Left cardiac atrium (tissue), 4 donors: ENCODE measurements at places on chromosomes 3 and 15. TPM values are rescaled to one million over a fixed set of nuclear protein-coding genes. Genes with fewer than 3 reads are reported as not detected.

GRCh38 chr3:117734496-117734895 is 1024.9 kb downstream of the TUSC7 start:
- DNase-seq, result no peak

DNA sequence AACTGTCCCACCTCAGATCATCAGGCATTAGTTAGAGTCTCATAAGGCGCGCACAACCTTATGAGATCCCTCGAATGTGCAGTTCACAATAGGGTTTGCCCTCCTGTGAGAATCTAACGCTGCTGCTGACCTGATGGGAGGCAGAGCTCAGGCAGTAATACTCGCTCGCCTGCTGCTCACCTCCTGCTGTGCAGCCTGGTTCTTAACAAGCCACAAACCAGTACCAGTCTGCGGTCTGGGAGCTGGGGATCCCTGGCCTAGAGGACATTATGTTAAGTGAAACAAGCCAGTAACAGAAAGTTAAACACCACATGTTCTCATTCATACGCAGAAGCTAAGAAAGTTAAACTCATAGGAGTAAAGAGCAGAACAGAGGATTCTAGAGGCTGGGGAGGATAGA is 47.0 kb downstream of the MAP3K13 start:
- DNase-seq, result no peak

Gene DPPA2
- not detected for total RNA-seq

DNA sequence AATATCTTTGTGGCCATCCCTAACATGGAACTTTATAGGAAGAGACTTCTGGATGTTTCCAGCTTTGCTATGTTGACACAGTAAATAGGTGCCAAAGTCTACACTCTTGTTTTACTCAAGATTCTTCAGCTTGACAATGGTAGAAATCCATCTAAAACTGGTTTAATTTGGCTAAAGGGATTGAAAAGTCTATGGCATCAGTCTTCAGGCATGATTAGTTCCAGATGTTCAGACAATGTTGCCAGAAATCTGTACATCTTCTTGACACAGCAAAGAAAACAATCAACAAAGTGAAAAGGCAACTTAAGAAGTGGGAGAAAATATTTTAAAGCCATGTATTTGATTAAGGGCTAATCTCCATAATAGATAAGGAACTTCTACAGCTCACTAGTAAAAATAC is 130.5 kb downstream of the LRRC3B start:
- DNase-seq, result no peak

DNA sequence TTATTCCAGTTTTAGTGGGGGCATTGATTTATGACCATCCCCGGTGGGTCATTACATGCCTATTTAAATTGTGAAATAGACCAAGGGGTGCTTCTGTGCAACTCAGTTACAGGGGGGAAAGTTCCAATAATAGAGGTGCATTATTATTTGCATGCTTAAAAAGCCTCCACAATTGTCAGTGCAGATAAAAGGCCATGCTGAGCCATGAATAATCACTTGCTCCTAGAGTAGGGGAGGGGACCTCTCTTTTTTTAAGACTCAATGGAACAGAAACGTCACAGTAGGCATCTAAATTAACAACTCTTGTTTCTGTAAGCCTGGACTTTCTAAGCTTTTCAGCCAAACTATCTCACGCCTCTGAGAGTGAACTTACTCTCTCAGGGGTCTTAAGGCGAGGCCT is 66.5 kb upstream of the CMTM7 start:
- no peak for DNase-seq

- no peak for DNase-seq
These were observed 5.6 kb upstream of the APPL1 start for GRCh38 chr3:57221883-57222282.

DNA sequence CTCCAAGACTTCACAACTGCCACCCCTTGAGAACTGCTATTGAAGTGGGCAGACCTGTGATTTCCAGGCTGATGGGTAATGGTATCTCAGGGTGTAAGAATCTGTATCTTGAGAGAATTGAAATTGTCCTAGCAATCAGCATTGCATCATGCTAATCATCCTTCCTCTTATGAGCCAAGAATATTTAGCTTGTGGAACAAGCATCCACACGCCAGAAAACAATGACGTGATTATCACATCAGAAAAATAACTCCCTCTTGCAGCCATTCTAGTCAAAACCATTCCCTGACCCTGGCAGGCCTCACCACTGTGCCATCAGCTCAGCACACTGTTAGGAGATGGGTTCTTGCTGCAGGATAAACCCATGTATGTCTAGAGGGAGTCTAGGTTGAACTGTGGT is 6.7 kb downstream of the BCL2L10 start:
- no peak for DNase-seq

Gene DNAH12
- not detected for total RNA-seq

- DNase-seq, result no peak
These were observed 82.8 kb downstream of the DUT start for GRCh38 chr15:48414015-48414414.

GRCh38 chr3:186902154-186902553 is 28.2 kb upstream of the ST6GAL1 start:
- no peak for DNase-seq
